ENCODE measurements at places on chromosomes 3 and 15.

GRCh38 chr15:64624242-64624641, 151.1 kb downstream of the RBPMS2 start:
- no peak for DNase-seq

DNA sequence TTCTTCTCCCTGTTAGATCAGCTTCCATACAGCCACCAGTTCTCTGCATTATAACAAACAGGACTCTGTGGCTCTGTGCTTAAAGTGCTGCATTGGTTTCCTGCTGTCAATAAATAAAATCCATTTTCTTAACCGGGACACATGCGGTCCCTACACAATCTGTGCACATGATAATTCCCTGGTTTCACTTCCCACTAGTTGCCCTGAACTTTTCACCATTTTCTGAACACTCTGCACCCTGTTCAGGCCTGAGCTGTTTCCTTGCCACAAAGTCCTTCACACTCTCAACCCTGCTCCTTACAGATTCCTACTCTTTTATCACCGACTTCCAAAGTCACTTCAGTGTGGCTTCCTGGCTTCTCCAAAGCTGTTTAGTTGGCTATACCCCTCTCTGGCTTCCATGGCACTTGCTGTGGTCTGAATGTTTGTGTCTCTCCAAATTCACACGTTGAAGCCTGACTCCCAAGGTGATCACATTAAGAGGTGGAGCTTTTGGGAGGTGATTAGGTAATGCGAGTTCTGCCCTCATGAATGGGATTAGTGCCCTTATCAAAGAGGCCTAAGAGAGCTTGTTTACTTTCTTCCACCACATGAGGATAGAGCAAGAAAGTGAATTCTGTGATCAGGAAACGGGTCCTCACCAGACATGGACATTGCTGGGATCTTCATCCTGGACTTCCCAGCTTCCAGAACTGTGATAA, 233.4 kb downstream of the CHST2 start:
- no peak for DNase-seq

- no peak for DNase-seq
Measured at GRCh38 chr15:48109212-48109611, 11.6 kb upstream of the SLC24A5 start.

- DNase-seq = no peak
Measured at GRCh38 chr3:45890405-45890804, 4.1 kb downstream of the CCR9 start.

GRCh38 chr3:175020101-175020500, 161.0 kb downstream of the NAALADL2 start:
- DNase-seq = no peak

DNA sequence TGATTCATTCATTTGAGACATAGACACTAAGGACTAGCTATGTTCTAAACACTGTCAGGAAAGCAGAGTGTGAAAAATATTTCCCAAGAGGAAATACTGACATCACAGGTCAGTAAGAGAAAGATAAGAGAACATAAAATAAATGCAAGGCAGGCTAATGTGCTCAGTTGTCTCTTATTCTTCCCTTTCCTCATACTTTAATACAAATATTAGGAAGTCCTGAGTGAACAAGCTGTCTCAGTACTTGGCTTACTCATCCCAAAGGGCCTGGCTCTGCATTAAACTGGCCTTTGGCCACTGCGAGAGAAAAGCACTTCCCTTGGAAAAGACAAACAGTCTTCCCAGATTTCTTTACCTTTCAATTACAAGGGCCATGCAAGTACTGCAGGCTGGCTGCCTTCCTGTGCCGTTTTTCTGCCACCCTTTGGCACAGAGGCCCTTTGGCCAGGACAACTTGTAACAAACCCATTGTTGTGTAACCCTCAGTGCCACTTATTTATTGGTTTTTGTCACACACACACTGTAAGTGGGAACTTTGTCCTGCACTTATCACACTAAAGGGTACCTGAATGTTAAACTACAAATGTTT, 31.7 kb downstream of the EDC3 start:
- no peak for DNase-seq

DNA sequence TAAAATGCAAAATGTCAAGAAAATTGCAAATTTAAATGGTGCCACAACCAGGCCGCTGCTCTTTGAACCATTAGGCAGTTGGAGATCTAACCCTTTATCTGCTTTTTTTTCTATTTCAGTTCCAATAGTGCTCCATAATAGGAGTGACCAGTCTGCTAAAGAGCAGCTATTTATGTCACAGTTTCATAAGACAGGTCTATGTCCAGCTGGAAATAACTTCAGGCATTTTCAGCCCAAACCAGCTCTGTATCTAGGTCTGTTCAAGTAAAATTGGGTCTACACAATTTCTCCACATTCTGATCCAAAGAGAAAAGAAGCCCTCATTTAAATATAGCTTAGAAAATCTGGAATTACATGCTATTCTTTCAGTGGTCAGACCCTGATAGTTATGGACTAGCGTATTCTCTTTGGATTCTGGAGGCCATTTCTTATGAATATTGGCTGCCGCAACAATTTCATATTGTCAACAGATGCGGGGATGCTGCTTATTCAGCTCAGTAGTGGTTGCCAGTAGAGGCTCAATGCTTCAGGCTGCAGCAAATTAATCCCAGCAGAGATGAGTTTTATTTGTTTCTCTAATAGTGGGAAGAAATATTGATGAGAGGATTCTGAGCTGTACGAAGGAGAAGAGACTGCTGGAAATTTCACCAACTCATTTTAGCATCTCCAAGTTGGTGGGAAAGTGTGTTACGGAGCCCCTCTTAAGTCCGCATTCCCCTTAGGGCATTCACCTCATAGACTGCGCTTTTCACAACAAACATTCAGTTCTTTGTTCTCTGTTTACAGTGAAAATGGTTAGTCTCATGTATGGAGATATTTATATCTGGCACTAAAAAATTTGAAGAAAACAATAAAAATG, 887.0 kb downstream of the ROBO1 start:
- DNase-seq = no peak

DNA sequence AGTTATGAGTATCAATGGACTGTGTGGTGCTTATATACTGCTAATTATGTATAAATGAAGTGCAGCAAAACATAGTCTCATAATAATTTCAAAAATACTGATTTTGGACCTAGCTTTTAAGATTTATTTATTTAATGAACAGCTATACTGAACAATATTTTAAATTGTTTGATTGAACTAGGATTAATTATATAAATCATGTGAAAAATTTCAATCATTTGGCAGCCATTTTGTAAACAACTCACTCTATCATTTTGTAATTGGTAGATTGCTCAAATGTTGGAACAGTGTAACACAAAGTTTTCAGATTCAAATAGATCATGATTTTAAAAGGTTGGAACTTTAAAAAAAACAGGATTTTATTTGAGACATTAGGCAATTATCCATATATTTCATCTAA, 47.0 kb downstream of the EPHA3 start:
- no peak for DNase-seq
